NCI-H1436 (cell line): ENCODE measurements at places on chromosomes 6 and 20.

DNA sequence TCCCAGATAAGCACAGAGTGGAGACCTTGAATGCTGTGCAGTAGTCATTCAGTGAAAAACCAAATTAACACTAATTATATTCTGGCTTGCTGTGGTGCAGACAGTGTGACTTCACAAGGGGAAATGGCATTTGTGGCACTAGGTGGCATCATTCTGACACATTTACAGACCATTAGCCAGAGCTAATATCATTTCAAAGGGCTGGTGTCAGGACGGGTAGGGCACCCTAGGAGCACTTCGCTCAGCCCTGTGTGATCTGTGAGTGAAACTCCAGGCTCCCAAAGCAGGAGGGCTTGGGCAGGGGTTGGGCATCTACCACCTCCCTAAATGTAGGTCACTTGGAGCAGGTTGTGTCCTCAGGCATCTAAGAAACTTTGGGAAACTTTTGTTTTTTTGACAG is 555.8 kb downstream of the PKHD1 start:
- no peak for DNase-seq

- DNase-seq: no peak
These were observed 182.6 kb upstream of the MOCS1 start for GRCh38 chr6:40116832-40117231.

DNA sequence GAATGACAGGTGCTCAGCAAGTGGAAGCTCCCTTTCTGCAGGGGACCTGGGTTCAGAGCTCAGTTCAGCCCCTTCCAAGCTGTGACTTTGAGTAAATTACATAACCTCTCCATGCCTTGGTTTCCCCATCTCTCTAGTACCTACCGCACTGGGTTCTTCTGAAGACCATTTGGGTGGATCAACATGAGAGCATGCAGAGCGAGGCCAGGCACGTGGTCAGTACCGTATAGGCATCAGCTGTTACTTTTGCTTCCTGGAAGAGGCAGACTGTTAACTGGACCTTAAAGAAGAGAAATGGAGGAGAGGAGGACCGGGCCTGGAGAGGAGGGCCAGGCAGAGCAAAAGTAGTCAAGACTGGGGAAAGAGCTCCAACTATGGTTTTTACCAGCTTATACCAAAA is 1.7 kb upstream of the MYLK2 start:
- DNase-seq: no peak

DNA sequence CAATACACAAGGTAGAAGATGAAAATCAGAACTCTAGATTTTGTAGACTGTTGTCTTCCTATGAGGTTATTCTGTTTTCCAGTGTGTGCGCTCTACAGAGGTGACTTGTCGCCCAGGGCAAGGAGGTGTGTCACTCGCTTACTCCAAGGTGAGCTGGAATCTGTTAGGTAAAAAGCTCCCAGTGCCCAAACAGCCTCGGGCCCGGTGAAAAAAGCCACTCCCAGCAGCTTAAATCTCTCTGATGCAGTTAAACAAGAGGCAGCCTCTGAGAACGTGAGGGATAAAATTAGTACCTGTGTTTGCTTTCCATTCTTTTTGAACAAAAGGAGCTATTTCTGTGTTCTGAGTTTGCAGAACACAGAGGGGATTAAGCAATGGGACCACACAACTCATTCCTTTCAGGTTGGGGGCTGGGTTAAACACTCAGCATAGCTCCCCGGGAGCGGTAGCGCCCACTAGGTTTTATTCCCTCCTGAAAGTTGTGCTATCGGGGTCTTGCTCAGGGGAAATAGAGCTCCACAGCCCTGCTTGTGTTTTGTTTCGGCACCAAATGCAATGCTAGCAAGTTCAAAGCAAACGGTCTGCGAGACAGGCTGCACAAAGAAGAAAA is 181.2 kb downstream of the FOXA2 start:
- DNase-seq: no peak

DNA sequence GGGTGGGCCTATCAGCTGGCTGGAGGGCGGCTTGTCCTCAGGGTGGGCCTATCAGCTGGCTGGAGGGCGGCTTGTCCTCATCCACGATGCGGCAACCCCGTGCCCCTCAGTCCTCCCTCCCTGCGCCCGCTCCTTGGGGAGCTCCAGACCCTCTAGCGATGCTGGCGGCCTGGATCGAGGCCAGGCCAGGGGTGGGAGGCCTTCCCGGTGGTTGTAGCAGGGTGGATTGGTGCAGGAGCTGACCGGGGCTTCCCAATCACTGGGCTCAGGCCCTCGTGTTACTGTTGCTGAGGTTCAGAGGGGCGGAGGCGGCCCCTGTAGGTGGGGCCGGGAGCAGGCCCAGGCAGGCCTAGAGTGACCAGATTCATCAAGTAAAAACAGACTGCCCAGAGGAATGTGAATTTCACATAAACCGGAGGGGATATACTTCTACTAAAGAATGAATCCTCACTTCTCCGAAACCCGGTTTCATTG is 8.8 kb downstream of the SLC17A9 start:
- no peak for DNase-seq

DNA sequence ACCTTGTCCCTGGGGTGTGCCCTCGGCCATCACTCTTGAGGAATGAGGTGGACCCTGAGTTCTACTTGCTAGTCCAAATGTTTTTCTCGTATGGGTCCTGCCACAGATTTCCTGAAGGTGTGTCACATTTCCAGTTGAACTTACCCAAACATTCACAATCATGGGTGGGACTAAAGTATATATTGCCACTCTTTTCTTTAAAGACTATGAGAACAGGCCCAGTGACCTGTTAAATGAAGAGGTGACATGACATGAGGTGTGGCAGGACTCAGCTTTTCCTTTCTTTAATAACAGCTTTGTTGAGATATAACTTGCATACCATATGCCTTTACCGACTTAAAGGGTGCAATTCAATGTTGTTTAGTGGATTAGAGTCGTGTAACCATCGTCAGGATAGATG is 177.2 kb upstream of the EXOC2 start:
- no peak for DNase-seq

- DNase-seq: no peak
These were observed 637.4 kb downstream of the MMUT start for GRCh38 chr6:48825501-48826151.

- no peak for DNase-seq
These were observed 189.4 kb downstream of the ZFP64 start for GRCh38 chr20:52001999-52002666.

GRCh38 chr20:46030284-46031013 is 1.4 kb downstream of the SLC12A5 start:
- DNase-seq: no peak

GRCh38 chr6:146359131-146359530 is 184.5 kb upstream of the RAB32 start:
- no peak for DNase-seq

DNA sequence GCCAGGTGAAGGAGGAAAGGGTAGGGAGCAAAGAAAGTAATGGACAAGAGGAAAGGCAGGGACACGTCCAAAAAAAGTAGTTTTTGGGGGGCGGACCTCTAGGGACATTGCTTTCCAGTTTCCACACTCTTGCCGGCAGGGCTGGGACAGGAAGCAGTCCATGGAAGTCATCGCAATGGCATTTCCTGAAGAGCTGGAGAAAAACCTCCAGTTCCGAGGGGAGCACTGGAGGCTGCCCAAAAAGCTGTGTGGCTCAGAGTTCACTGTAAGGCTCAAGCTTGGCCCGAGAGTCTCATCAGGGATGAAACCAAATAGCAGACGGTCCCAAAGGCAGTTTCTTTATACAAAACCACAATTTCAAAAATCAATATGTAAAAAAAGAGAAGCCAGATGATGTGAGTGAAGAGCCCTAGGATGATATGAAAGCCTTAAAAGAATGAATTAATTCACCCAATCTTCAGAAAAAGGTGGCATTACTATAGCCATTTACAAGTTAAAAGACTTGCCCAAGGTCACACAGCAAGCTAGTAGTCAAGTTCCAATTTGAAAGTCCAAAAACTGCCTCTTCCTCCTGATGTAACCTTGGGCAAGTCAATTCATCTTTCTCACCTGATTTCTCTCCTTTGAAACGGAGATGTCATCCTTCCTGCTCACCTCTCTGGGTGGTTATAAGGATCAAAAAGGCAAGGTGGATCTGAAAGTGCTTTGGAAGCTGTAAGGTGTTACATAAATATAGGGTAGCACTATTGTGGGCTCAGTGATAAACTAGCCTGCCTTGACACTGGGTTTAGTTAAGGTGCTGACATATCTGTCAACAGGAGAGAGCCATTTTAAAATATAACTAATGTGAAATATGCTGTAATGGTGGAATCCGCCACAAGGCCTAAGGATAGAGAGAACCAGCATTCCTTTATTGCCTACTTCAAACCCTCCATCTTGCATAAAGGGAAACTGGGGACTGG is 9.1 kb downstream of the BCL2L1 start:
- DNase-seq: no peak

DNA sequence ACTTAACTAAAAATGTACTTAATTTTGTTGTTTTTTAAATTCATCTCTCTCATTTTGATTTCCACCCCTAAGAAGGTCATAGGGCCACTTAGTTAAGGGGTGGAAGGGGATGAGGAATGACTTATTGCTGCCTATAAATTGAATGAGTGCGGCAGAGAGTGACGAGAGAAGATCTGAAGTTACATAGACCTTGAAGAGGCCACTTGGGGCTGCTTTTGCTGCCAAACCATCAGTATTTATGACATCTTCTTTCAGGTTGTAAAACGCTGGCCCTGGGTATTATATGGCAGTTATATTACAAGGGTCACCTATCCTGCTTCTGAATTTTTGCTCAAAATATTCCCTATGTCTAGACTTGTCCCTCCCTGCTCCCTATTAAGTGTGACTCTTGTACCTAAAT is 119.6 kb upstream of the RIMS1 start:
- no peak for DNase-seq

GRCh38 chr6:16402581-16402900 is 164.2 kb downstream of the GMPR start:
- DNase-seq: no peak
